Activated CD8-positive, alpha-beta memory T cell treated with anti-CD3 and anti-CD28 coated beads, Interleukin-2, amount 50 U/mL, for 4 hours (primary cell): ENCODE measurements at places on chromosomes 1 and 21.

GRCh38 chr1:111392042-111392441, 35.5 kb downstream of the OVGP1 start:
- DNase-seq: no peak

GRCh38 chr1:210882414-210883221, 251.3 kb downstream of the KCNH1 start:
- no peak for DNase-seq

DNA sequence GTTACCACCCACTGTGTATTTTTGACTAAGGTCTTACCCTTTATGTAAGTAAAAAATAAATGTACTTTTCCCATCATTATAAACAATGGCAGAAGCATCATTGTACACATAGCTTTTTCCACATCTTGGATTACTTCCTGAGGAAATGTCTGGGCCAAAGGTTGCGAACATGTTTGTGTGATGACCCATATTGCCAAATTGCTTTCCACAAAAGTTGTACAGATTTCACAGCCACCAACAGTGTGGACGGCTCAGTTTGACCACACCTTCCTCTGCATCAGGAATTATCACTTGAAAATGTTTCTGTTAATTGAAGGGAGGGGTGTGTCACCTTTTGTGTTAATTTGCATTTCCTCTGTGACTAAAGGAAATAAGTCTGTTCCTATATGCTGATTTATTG, 25.7 kb downstream of the AKNAD1 start:
- DNase-seq: no peak

- no peak for DNase-seq
Measured at GRCh38 chr21:37207441-37208009, 59.6 kb downstream of the VPS26C start.

GRCh38 chr21:38123626-38124025, 133.2 kb upstream of the KCNJ15 start:
- DNase-seq: no peak

- no peak for DNase-seq
Measured at GRCh38 chr1:36920371-36920770, 113.9 kb downstream of the GRIK3 start.

- no peak for DNase-seq
Measured at GRCh38 chr1:209611771-209612570, 28.5 kb downstream of the CAMK1G start.

- no peak for DNase-seq
Measured at GRCh38 chr1:77539519-77540142, 142.8 kb downstream of the ZZZ3 start.

DNA sequence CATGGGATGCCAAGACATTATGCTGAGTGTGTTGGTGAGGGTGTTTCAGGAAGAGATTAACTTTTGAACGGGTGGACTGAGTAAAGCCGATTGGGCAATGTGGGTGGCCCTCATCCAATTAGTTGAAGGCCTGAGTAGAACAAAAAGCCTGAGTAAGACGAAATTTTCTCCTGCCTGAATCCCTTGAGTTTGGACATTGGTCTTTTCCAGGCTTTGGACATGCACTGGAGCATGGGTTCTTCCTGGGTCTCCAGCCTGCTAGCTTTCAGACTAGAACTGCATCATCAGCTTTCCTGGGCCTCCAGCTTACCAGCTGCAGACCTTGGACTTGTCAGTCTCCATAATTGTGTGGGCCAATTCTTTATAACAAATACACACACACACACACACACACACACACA, 63.6 kb downstream of the NIBAN1 start:
- no peak for DNase-seq

GRCh38 chr1:1430992-1431844, 4.3 kb upstream of the VWA1 start:
- no peak for DNase-seq

DNA sequence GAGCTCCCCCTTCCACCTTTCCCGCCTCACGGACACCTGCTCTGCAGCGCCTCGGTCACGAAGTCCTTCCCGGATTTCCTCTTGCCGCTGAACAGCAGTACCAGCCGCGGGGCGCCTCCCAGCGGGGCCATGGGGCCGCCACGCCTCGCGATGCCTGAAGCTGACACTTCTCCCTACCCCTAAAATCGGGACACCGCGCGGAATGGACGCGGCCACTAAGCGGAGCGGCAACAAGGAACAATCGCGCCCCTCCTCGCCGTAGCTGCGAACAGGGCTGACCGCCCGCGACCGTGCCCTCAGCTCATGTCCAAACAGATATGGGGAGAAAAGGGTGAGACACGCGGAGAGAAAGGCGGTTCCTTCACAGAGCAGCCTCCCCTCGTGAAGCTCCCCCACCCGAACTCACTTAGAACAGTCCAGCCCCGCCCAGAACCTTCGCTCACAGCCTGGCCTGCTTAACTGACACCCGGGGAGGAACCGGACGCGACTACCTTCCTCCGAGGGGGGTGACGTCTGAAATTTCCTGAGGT, at the start of gene PMVK:
Gene PMVK (minus strand): TSS at position 165 of the 530 bp plus-strand sequence. CDS start 34 bp downstream, at position 131.
- peak; percentile 92 for DNase-seq

DNA sequence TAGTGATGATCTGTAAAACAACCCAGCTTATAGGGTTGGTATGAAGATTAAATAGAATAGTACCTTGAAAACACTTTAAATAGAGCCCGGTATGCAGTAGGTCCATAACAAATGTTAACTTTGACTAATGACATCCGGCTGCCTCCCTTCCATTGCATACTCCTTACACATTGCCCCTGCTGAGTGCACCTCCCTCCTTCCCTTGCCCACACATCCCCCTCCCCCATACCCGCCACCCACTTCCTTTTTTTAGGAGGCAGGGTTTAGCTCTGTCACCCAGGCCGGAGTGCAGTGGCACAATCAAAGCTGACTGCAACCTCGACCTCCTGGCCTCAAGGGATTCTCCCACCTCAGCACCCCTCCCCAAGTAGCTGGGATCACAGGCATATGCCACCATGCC, 24.4 kb upstream of the ZC3H12A start:
- no peak for DNase-seq

- DNase-seq: no peak
Measured at GRCh38 chr1:230303822-230304221, 122.3 kb downstream of the PGBD5 start.

- DNase-seq: peak; percentile 45
Measured at GRCh38 chr1:1616045-1616790, 918 bp downstream of the MIB2 start.

DNA sequence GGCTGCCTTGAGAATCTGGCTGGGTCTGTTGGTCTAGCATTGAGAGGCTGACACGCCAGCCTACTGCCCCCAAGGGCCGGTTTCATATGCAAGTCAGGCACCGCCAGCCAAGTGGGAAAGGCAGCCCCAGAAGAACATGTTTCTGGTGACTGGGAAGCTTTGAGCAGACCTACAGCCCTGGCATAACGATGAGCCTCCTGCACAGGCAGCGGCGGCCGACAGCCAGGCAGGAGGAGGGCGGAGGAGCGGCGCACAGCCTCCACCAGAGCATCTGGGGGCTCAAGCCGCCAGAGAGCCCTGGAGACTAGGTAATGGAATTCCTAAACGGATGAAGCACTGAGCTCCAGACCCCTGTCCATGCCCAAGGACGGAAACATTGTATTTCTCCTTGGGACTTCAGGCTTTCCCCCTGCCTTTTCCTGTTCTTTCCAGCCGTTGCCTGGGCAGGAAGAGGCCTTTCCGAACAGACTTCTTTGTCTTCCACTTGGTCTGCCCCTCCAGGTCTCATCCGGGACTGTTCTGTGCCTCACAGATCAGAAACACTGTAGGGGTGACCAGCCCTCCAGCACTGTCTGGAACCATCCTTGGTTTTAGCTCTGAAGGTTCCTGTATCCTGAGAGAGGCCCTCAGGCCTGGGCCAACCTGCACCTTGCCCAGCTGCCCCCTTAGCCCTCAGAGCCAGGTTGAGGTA, 59.5 kb downstream of the IRF2BP2 start:
- DNase-seq: no peak

GRCh38 chr1:54401799-54402198, 4.4 kb downstream of the SSBP3 start:
- DNase-seq: no peak

DNA sequence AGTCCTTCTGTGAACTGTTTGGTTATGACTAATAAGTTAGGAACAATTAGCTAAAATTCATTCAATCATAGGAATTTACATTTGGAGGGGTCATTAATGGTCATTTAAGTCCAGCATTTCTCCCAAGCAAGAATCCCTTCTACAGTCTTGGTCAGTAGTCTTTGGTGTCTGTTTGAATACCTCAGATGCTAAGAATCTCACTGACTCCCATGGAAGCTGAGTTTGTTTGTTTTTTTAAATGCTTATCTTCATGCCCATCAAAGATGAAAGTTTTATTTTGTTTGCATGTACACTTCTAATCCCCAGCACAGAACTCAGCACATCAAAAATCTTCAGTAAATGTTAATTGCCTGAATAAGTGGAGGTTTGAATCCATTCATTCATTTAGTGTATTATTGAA, 41.3 kb upstream of the SLC44A3 start:
- DNase-seq: no peak

DNA sequence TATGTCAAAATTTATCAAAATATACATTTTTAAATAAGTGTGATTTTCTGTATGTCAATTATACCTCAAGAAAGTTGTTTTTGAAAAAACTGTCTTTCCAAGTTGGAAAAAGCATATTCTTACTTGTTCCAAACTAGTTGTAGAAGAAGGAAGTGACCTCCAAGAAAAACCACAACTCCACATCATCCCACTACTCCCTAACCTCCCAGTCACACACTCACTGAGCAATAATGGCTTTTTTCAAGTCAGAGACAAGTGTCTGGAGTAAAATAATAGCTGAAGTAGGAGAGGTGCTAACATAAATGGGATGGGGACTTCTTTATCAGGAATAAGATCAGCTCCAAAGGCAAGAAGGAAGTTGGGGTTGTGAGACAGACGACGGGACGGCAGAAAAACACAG, 13.4 kb downstream of the EPRS1 start:
- DNase-seq: no peak

GRCh38 chr1:230142608-230143210, 75.7 kb downstream of the GALNT2 start:
- DNase-seq: no peak

DNA sequence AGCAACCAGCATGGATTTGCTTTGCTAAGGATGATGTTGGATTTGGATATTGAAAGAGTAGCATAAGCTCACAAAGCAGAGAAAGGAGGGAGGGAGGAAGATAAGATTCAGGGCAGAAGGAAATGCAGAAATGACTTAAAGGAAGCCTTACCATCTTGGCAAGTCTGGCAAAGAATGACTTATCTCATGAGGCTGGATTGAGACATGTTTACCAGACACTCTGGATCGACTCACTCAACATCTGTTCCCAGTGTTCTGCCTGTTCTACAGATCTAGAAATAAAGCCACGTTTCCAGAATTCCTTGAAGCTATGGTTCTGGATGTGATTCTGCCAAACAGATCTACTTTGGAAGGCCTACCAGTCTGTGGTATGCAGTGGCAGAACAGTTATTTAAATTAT, 38.8 kb upstream of the CTBS start:
- no peak for DNase-seq

GRCh38 chr1:224534731-224535130, 81.4 kb upstream of the CNIH3 start:
- no peak for DNase-seq

DNA sequence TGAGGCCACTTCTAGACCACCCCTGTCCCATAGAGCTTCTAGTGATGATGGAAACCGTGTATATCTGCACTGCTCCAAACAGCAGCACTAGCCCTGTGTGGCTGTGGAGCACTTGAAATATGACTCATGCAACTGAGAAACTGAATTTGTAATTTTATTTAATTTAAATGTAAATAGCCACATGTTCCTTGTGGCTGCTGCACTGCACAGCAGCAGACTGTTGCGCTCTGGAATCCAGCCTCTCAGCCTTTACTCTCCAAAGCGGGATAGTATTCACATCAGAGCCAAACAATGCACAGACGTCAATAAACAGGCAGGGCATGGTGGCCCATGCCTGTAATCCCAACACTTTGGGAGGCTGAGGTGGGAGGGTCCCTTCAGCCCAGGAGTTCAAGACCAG, 12.0 kb downstream of the CAPN2 start:
- DNase-seq: no peak

DNA sequence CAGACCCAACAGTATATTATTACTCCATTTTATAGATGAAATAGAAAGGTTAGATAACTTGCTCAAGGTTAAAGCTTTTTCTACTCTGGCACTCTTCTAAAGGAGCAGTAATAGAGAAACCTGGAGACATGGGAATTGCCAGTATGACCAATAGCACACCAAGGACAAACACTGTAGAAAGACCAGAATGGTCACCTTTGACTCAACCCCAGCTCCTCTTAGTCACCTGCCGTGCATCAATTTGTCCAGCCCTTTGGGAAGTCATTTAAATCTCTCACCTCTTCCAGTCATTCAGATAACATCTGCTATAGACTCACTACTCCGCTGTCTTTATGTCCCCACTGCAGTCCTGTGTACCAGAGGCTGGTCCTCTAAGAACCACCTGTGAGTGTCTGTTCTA, 23.9 kb upstream of the SLC44A3 start:
- DNase-seq: no peak

DNA sequence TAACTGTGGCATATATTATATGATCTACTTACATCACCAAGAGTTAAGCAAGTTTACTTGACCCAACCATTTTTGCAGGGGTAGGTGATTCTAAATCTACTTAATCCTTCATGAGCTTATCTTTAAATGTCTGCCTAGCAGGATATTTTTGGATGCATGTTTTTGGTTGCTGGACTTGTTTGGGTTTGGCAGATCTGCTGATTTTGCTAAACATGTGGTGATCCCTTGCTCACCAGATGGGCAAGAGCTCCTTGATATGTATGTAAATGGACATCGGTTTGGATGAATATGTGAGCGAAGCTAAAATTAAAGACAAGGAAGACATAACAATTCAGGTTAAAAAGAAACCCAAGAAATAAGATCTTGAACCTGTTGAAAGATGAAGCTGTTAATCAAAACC, 36.7 kb downstream of the FMN2 start:
- no peak for DNase-seq

DNA sequence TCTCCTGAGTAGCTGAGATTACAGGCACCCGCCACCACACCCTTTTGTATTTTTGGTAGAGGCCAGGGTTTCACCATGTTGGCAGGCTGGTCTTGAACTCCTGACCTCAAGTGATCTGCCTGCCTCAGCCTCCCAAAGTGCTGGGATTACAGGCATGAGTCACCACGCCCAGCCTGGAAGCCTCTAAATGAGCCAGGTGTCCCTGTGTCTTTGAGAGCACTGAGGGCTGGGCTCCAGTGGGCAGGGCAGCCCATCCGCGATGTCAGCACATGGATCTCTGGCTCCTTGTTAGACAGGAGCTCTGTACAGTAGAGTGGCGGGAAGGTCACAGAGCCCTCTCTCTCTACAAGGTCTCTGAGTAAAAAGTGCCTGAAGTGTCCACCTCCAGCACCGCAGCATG, 124.3 kb downstream of the PGBD5 start:
- no peak for DNase-seq
